Cardiac fibroblast (primary cell): ENCODE measurements at places on chromosomes 5 and 9.

DNA sequence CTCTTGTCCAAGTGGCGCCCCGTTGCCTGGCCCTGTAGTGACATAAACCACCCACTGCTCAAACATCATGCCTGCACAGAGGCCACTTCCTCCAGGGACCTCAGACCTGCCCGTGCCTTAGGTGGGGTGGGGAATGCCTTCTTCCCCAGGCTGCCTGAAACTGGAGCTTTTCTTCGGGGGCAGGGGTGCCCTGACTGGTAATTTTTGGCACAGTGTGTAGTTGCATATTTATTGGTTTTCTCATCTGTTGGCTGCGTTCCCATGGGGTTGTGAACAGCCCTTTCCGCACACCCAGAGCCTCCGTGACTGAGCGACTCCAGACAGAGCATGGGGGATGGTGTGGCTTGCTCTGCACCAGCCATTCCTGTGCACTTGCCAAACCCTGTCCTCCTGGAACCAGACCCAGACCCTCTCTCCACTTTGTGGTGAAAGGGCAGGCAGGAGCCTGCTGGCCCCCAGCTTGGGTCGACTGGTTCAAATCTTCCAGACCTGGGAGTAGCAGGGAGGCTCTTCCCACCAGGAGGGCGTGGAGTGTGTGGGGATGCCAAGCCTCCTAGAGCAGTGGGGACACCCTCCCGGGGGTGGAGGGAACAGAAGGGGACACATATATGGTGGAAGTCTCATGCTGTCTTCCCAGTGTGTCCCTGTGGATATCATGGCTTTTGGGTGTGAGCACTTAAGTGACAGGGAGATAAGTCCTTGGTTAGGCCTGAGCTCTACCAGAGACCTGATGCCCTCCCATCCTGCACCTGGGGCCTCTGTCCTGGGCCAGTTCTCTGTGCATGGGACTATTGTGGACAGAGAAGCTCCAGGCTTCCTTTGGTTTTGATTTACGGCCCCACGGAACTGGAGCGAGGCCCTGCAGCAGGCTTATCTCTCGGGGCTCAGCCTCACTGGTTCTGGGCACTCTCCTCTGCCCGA lies 39.6 kb downstream of the WNK2 start:
- DNase-seq = peak; percentile 66

DNA sequence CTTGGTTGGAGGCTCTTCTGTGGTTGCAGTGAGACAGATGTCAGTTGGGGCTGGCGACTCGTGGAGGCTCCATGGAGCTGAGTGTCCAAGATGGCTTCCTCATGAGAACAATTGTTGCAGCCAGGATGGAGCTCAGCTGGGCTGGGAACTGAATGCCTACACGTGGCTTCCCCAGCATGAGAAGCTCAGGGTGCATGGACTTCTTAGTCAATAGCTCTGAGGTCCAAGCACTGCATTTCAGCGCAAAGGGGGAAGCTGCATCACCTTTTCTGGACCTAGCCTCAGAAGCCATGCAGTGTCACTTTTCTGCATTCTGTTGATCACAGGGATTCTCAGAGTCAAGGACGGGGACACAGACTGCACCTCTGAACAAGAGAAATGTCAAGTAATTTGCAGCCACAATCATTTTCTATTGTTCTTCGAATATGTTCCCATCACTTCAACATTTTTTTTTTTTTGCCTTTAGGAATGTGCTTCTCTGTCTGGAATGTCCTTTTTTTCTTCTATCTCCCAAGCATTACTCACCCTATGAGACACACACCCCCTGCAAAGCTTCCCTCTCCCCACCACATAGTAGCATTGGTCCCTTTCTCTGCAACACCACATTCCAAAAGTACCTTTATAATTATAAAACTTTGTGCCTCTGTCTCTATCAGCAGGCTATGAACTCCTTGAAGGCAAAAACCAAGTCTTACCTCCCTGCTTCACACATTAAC lies 57.5 kb upstream of the STK32A start:
- peak; percentile 57 for DNase-seq

DNA sequence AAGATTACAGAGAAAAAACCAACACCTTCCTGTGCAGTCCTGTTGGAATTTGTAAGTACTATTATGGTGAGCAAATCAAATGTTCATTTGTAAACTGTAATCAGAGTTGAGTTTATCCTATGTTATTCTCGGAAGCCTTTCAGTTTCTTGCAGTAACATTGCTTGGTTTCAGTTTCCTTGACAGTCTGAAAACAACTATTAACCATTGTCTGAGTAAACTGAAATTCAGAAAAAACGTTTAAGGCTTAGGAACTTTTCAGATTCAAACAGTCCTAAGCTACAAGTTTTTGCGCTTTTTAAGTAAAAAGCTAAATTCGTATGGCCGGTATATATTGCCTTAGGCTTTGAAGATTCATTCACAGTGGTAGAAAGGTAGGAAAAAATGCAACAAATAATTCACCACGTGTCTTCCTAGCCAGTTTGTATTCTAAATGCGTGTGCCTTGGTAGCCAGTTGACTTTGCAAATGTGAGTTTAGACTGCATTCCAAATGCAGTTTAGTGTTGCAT lies 2.5 kb downstream of the GPBP1 start:
- DNase-seq = peak; percentile 37

- DNase-seq = no peak
Measured at GRCh38 chr9:91305596-91306295, 56.0 kb downstream of the AUH start.

GRCh38 chr9:84323858-84324257 lies 16.7 kb downstream of the SLC28A3 start:
- DNase-seq = no peak

DNA sequence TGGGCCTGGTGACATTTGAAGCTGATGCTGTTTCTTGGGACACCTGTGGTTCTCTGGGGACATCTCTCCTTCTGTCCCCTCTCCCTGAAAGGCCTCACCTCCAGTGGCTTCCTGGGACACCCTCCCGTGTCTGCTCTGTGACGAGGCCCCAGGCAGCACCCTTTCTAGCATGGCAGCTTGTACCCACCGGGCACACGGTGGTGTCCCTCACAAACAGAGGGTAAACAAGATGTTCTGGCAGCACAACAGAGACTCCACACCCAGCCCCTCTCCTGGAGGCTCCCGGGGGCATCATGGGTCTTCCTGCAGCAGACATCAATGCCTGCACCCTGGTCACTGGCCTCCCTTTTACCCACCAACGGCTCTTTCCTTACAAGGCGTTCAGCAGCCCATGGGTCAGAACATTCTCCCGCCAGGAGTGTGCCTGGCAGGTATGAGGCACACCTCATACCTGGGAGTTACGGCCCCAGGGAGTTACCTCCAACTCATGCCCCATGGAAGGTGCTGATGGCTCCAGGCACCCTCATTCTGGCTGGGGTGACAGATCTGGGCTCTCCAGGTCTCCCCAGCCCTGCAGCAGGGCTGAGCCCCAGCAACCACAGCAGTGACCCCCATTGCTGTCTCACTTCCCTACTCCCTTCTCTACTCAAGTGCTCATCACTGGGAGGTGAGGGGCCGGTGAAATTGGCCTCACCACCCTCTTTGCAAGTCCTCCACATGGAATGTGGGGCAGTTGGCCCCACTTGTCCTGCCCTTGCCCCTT lies 51.1 kb downstream of the BARX1 start:
- DNase-seq = no peak

GRCh38 chr5:73282383-73282782 lies 109.4 kb downstream of the TMEM174 start:
- DNase-seq = no peak

DNA sequence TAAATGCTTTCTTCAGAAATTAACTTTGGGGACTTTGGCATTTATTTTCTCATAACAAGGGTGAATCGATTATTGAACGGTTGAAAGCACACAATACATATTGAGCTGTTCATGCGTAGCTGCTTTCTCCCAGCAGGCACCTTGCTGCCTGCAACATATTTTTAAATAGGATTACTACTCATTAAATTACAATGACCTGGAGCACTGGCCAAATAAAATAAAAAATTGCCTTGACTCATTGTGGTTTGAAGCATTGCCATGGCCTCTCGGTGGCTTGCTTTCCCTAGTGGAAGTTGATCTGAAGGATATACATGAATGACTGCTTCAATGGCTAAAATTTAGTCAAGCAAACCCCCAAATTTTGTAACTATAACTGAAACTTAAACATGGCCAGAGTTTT lies 181.6 kb upstream of the NUDT12 start:
- DNase-seq = peak; percentile 37

DNA sequence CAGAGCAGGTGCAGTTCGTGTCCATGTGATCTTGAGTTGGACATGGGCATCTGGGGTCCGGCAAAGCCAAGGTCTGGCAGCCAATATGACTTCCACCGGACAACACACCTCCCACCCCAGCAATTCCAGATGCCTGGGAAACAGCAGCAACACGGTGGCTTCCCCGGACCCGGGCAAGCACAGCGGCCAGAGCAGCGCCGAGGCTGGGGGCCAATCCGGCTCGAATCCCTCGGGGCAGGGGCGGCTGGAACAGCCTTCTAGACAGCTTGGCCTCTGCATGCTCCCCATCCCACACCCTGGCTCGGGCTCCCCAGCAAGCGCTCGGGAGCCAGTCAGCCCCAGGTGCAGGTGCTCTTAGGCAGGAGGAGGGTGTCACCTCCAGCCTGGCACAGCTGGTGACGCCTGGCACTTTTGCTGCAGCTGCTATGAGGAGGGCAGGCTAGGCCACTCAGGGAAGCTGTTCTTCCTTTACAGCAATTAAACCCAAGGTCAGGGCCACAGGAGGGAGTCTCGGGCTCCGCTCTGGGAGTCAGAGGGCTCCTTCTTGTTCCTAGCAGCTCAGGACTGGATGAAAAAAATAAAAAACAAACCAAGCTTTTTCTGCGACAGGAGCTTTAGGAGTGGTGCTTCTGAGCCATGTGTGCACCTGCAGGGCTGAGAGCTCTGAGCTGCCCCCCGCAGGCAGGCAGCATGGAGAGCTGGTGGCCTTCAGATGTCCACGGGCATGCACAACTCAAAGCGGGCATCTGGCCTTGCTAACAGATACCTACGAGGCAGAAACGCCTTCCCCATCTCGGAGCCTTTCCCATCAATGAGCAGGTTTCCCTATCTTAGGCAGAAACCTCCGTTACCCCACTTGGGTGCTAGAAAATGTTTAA lies 28.2 kb downstream of the DBH start:
- no peak for DNase-seq

DNA sequence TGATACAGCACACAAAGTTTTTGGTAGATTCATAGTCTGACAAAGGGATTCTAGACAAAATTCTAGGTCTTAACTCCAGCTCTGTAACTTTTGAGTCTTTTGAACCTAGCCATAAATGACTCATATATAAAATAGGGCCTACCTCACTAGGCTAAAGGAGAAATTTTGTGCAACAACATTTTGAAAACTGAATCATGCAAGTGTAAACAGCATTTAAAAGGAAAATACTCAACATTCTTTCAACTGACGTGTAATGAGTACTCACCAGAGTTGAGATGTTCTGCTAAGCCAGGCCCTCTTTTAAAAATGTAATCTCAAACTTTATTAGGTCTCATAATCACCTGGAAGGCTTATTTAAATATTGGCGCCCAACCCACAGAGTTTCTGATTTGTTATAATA lies 113.2 kb downstream of the STK32A start:
- DNase-seq = peak; percentile 55

DNA sequence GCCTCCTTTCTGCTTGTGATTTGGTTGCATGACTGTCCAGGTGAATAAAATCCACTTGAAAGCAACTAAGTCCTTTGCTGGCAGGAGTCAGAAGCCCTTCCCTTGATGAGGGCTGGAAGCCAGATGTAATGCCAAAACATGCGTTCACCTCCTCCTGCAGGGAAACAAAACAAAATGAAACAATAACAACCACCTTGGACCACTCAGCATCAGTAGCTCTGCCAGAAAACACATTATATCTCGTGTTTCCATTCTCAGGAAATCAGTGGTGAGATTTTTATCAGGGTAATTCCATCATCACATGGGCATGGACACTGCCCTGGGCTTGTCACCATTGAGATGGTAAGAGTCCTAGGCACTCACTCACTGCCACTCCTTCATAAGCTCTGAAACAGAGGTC lies 350.3 kb upstream of the ACTBL2 start:
- DNase-seq = peak; percentile 16

GRCh38 chr5:36033486-36033885 lies 33.2 kb downstream of the UGT3A2 start:
- no peak for DNase-seq

GRCh38 chr9:37987467-37987981 lies 81.5 kb downstream of the SHB start:
- DNase-seq = no peak

DNA sequence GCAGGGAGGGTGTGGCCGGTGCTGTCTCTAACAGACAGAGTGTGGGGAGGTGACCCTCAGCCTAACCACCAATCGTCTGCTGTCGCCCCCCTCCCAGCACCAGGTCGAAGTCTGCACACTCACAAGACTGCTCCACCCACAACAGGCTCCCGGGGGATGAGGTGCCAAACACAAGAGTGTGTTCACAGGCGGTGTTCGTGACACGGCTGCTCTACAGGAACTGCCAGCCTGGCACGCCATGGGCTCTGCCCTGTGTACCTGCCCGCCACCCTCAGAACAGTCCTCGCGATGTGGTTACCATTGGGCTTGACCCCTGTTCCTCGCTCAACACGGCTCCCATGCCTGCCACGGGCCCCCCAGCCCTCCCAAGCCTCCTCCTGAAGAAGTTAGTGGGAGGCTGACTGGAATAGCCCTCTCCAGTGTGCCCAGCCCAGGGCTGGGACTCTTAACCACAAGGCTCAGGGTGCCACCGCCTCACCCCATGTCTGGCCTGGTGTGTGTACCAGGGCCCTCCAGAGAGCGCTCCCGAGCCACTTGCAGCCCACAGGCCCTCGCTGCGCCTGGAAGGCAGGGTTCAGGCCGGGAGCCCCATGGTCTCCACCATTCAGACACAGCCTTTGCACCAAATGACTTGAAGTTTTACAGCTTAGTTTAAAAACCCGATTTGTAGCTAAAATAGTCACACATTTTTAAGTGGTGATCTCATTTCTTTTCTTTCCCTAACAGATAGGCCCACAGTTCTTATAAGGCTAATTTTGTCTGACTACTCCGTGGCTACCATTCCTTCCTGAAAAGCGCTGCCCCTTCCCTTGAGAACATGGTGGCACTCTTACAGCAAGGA lies 102.5 kb downstream of the CAMSAP1 start:
- DNase-seq = no peak

DNA sequence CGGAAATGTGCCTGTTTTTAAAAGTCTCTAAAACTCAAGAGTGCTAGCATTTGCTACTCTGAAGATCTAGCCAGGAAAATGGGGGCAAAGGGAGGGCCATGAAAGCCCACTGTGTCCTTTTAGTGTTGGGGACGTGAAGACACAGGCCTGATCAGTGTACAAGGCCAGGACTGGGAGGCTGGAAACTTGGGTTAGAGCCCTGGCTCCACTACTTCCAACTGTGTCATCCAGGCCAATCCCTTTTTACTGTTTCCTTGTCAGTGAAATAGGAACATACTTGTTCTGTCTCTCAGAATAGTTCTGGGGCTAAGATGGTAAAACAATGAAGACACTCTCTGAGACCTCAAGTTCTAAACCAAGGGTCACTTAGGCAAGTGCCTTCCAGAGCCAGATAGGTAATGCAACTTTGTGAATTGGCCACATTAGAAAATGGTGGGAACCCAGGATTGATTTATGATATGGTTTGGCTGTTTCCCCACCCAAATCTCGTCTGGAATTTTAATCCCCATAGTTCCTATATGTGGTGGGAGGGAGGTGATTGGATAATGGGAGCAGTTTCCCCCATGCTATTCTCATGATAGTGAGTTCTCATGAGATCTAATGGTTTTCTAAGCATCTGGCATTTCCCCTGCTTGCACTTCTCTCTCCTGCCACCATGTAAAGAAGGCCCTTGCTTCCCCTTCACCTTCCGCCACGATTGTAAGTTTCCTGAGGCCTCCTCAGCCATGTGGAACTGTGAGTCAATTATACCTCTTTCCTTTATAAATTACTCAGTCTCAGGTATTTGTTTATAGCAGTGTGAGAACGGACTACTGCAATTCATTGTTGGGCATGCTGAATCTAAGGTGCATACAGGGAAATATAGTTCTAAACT lies 30.4 kb upstream of the B4GALT1 start:
- no peak for DNase-seq

GRCh38 chr5:55051357-55051756 lies 27.3 kb downstream of the GZMK start:
- DNase-seq = no peak
